ENCODE measurements at places on chromosomes 4 and X.
A peak's percentile ranks its signal among the peaks of the same experiment; 100 is the strongest.

GRCh38 chrX:25523574-25524540 lies 508.1 kb upstream of the ARX start:
- peak; percentile 6 for DNase-seq

- DNase-seq = no peak
These were observed 404.9 kb downstream of the ZNF674 start for GRCh38 chrX:46140272-46140671.

GRCh38 chr4:32396507-32397070 lies 1676.4 kb downstream of the PCDH7 start:
- DNase-seq = no peak

GRCh38 chr4:118206627-118207026 lies 146.2 kb downstream of the PRSS12 start:
- no peak for DNase-seq

DNA sequence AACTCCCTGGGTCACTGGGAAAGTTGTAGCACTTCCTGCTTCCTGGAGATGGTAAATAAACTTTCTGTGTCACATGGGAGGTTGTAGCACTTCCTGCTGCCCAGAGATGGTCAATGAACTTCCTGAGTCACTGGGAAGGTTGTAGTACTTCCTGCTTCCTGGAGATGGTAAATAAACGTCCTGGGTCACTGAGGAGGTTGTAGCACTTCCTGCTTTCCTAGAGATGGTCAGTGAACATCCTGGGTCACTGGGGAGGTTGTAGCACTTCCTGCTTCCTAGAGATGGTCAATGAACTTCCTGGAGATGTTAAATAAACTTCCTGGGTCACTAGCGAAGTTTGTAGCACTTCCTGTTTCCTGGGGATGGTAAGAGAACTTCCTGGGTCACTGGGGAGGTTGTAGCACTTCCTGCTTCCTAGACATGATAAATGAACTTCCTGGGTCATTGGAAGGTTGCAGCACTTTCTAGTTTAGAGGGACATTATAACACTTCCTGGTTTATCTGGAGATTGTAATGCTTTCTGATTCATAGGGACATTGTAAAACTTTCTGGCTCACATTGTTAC lies 62.3 kb upstream of the CD99 start:
- no peak for DNase-seq

Data from epithelial cell of prostate (primary cell).